ENCODE measurements at places on chromosomes 5 and 9.

- DNase-seq = no peak
Observed at GRCh38 chr9:121788686-121789366, 137.4 kb downstream of the DAB2IP start.

GRCh38 chr5:103003872-103004271 lies 116.1 kb downstream of the GIN1 start:
- no peak for DNase-seq

- no peak for DNase-seq
Observed at GRCh38 chr5:42579320-42579719, 156.1 kb downstream of the GHR start.

GRCh38 chr5:168137265-168137664 lies 154.2 kb upstream of the WWC1 start:
- no peak for DNase-seq

DNA sequence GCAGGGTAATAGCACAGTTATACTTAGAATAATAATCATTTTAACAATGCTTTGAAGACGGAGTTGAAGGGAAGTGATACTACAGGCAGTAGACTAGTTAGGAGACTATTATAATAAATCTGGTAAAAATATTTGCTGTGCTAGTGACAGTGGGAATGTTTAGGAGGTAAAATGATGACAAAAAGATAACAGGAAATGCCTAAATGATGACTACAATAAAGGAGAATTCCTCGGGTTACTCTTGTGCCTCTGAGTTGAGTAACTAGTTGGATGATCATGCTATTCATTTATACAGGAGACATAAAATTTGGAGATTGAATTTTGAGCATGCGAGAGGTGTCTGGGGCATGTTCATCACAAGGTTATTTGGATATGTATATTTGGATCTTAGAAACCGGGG lies 32.2 kb upstream of the PAM start:
- DNase-seq = no peak

- no peak for DNase-seq
Observed at GRCh38 chr5:106262395-106262794, 1408.3 kb downstream of the EFNA5 start.

GRCh38 chr5:57698802-57699201 lies 216.2 kb upstream of the ACTBL2 start:
- DNase-seq = no peak

GRCh38 chr5:4348423-4348822 lies 752.8 kb downstream of the IRX1 start:
- no peak for DNase-seq

DNA sequence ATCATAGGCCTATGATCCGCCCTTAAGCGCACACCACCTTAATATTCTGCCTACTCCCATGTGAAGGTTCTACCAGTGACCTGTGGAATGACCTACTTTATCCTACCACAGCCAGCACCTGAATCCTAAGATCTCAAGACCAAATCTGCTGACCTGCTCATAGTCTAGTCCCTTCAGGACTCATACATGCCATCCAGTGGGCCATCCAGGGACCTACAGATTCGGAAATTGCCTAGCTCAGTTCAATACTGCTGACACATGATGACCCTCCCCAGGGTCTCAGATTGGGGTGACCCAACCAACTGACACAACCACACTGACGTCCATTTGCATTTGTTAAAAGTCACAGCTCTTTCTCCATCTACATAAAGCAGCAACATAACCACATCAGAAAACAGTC lies 443.8 kb upstream of the ST8SIA4 start:
- DNase-seq = no peak

DNA sequence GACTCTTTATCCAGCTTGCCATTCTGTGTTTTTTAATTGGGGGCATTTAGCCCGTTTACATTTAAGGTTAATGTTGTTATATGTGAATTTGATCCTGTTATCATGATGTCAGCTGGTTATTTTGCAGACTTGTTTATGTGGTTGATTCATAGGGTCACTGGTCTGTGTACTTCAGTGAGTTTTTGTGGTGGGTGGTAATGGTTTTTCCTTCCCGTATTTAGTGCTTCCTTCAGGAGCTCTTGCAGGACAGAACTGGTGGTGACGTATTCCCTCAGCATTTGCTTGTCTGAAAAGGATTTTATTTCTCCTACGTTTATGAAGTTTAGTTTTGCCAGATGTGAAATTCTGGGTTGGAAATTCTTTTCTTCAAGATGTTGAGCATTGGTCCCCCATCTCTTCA lies 381.1 kb downstream of the MAN2A1 start:
- DNase-seq = no peak

GRCh38 chr5:15607076-15607475 lies 107.1 kb downstream of the FBXL7 start:
- no peak for DNase-seq

GRCh38 chr9:91220491-91221135 lies 141.1 kb downstream of the AUH start:
- DNase-seq = no peak

- DNase-seq = no peak
Observed at GRCh38 chr5:45162974-45163373, 354.2 kb downstream of the MRPS30 start.

- no peak for DNase-seq
Observed at GRCh38 chr5:142684508-142685041, 1.3 kb downstream of the FGF1 start.

DNA sequence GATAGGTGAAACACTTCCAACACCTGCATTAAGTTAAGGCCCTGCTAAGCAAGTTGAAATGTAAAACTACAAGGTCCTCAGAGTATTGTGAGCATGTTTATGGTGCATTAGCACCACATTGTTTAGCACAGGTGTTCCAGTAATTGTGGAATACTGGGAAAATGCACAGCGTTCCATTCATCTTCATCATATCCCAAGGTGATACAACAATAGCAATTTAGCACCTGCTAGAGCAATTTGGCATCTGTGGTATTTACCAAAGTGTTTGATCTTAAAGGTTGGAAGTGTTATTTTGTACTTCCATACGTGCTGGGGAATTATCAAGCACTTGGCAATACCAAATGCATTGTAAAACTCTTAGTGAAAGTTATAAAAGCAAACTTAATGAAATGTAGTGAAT lies 266.8 kb downstream of the CYLC2 start:
- DNase-seq = no peak

DNA sequence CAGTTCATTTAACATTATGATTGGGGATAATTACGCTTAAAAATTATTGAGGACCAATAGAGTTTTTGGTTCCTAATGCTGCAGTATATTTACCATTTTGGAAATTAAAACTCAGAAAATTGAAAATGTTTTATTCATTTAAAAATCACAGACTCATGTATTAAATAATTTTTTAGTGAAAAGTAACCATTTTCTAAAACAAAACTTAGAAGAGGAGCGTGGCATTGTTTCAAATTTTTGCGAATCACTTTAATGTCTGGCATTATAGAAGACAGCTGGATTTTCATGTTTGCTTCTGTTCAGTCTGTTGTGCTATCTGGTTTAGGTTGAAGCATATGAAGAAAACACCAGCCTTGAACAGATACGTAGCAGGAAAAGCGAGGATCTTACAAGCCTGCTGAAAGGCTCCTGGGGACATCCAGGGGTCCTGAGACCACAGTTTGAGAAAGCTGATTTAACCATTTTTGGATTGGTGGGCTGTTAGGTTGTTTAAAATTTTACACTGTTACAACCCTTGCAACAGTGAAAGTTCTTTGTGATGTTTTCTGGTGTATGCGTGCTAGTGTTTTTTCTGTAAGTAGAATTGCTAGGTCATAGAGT lies 1.6 kb downstream of the ZFYVE16 start:
- no peak for DNase-seq

GRCh38 chr5:180669661-180670060 lies 20.3 kb upstream of the FLT4 start:
- no peak for DNase-seq

- DNase-seq = no peak
Observed at GRCh38 chr9:101388507-101388993, 3.7 kb upstream of the BAAT start.

- DNase-seq = no peak
Observed at GRCh38 chr9:105444130-105444529, 3.7 kb upstream of the FSD1L start.

DNA sequence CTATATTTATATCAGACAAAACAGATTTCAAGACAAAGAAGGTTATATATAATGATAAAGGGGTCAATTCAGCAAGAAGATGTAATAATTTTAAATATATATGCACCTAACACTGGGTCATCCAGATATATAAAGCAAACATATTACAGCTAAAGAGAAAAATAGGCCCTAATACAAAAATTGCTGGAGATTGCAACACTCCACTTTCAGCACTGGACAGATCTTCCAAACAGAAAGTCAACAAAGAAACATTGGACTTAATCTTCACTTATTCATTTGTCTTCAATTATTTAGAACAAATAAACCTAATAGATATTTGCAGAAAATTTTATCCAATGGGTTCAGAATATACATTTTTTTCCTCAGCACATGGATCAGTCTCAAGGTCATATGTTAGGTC lies 45.8 kb downstream of the MEIKIN start:
- DNase-seq = no peak

DNA sequence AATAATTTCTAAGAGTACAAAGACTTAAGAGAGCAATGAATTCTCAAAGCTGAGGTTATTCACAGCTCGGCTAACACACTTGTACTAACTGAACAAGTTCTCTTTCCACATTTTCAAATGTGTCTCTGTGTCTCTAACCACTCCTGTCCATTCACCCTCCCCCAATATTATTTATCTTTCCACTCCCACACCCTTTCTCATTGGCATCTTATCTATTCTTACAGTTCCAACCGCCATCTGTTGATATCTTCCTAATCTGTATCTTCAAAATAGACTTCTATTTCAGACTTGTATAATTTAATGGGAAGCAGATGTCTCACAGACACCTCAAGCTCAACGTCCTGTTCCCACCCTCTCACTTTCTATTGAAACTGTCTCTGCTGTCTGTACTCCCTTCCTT lies 205.9 kb downstream of the ANXA1 start:
- no peak for DNase-seq

Data from stimulated activated effector memory CD8-positive, alpha-beta T cell treated with anti-CD3 and anti-CD28 coated beads, Interleukin-12 subunit alpha, Interleukin-12 subunit beta, amount 100 ng/mL, for 72 hours (primary cell).